OCI-M1 (cell line): ENCODE measurements at places on chromosomes 16 and 17.
A peak's percentile ranks its signal among the peaks of the same experiment; 100 is the strongest.

- peak; percentile 73 for DNase-seq
Observed at GRCh38 chr16:87303431-87303930, 13.7 kb downstream of the C16orf95 start.

DNA sequence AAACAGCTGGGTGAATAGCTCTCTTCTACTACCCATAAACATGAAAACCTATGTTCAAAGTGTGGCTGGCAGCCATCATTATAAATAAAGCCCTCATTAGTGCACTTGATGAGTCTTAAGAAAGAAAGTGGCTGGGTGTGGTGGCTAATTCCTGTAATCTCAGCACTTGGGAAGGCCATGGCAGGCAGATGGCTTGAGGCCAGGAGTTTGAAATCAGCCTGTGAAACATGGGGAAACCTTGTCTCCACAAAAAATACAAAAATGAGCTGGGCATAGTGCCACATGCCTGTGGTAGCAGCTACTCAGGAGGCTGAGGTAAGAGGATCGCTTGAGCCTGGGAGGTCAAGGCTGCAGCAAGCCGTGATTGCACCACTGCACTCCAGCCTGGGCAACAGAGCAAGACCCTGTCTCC, 28.3 kb upstream of the APPBP2 start:
- no peak for DNase-seq

GRCh38 chr16:4682616-4683254, 10.6 kb upstream of the NUDT16L1 start:
- DNase-seq = no peak

DNA sequence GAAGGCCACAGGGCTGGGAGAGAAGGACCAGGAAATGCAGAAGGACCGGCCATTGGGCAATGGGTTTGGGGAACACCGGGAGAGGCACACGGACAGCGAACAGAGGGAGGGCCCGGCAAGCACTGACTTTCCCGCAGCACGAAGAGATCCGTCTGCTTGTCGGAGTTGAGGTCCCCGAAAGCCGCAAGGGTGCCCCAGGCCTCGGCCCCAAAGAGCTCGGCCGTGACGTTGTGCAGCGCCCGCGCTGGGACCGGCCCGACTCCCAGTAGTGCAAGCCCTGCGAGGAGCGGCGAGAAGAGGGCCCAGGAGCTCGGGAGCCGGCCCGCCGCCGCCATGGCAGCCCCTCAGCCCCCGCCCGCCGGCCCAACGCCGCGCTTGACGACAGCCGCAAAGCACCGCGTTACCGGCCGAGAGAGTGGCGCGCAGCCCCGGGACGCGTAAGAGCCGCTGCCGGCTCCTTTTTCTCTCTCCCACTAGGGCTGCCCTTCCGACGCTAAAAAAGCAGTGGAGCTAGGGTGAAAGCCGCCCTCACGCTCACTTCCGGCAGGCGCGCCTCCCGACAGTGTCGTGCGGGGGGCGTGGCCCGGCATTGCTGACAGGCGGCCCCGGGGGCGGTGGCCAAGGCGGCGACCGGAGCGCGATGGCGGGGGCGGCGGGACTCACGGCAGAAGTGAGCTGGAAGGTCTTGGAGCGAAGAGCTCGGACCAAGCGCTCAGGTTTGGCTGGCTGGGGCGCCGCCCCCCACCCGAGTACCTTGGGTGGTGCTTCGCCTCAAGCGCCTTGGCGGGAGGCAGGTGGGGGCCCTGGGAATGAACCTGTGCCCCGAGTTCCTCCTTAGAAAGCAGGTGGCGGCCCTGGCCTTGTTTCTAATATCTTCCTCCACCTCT, at the start of the genes ITFG1 and PHKB:
ITFG1 (minus strand) TSS at position 353 of the 887 bp plus-strand sequence; CDS start at position 335, 18 bp downstream.
PHKB (plus strand) TSS at position 621 of the 887 bp plus-strand sequence; CDS start at position 641, 20 bp downstream.
- DNase-seq = peak; percentile 91

DNA sequence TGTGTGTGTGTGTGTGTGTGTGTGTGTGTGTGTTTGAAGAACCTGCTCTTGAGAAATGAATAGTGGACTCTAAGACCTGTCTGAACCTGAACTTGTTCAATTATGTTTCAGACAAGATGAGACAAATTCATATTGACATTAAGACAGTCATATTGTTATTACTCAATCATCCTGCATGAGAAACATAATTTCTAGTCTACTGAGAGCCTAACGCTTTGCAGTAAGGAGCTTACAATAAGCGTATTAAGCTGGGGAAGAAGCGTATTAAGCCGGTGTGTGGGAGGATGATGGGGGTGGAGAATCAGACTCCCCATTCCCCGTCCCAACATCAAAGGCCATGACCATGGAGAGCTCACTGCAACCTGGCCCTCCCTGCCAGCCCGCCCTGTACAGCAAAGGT, 22.4 kb upstream of the MNT start:
- DNase-seq = no peak

DNA sequence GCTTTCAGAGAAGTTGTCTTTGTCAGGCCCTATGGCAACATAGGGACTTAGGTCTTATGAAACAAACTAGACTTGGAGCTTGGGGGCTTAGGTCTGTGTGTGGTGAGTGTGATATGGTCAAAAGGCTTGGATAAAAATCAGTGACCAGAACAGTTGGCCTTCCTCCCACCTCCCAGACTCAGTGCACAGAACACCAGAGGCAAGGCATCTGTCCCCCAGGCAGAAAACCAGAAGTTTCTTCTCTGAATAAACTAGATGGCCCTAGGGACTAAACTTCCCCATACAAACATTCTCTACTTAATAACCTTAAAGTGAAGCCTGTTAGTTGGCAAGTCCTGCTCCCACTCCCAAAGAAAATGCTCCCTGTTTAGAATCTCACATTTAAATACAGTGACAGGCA, 39.2 kb upstream of the PMFBP1 start:
- no peak for DNase-seq

- no peak for DNase-seq
Observed at GRCh38 chr16:1182316-1182671, 29.4 kb downstream of the CACNA1H start.

DNA sequence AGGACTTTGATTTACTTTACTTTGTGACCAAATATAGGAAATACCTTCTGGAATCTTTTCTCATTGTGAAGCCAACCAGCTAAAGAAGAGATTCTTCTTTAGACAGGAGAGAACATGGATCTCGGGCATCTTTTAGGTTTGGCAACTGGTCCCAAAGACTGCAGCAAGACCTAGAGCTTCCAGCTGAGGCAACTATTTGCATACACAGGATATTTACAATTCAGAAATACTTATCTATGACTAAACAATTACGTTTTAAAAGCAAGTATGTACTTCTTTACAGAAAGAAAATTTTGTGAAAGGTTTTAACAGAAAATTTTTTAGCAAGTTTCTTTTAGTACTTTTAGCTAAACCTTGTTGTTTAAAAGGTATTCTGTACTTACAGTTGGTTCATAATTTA, 106.5 kb downstream of the MAP2K4 start:
- DNase-seq = no peak

GRCh38 chr16:82033683-82034300, 1.3 kb upstream of the HSD17B2 start:
- DNase-seq = no peak

DNA sequence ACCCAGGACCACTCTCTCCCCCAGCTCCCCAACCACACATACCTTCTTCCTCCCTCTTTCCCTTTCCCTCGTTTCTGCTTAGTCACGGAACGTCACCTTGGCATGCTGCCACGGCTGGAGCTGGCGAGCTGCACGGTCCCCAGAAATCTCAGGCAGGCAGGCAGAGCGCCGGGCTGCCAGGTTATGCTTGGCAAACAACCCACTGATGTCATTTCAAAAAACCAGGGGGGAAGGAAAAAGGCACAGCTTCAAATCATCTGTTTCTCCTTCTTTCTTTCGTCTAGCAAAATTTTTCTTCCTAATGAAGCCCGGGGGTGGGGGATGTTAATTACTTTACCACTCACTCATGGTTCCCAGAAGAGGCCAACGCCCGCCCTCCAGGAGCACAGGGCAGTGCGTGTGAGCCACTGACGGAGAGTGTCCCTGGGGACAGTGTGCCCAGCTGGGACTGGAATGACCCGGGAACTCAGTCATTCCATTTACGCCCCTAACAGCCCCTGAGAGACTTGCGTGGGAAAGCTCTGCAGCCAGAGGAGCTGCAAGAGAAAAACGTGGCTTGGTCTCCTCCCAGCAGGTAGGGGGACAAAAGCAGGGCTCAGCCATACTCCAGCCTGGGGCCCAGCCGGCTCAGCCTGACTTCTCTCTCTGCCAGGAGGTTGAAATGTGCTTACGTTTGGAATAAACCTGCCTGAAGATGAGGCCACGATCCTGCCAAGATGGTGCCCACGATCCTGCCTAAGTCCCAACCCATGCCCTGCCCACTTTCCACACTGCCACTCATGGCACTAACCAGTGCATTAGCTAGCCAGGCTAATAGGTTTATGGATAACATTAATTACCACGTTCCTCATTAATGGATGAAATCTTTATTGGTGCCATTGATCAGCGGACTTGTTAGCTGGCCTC, 198.9 kb downstream of the ZFHX3 start:
- peak; percentile 10 for DNase-seq
